ENCODE measurements at places on chromosomes 3 and 15.
A peak's percentile ranks its signal among the peaks of the same experiment; 100 is the strongest.

- no peak for DNase-seq
Observed at GRCh38 chr3:186854146-186854545, 11.6 kb downstream of the ADIPOQ start.

DNA sequence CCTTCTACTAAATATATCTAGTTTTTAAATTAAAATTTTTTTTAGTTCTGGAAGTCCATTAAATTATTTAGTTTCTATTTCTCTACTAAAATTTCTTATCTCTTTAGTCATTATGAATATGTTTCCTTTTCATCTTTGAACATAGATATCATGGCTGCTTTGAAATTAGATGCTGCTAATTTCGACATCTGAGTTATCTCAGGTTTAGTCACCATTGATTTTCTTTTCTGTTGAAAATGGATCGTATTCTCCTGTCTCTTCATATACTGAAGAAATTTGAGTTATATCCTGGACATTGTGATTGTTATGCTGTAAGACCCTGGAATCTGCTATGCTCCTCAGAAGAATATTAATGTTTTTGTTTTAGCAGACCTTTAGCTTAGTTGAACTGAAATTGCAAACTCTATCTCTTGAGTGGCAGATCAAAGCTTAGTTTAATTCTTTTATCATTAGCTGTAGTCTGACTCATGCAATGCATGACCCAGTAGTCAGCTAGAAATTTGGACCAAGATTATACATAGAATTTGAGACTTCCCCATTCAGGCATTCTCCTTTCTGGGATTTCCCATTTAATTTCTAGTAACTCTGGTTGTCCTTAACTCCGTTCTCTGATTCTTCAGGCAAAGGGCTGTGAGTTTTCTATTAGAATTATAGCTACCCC lies 439.8 kb upstream of the IL12A start:
- DNase-seq: no peak

GRCh38 chr15:70852501-70853317 lies 1.2 kb downstream of the LARP6 start:
- no peak for DNase-seq

GRCh38 chr15:74385733-74386132 lies 18.3 kb upstream of the CYP11A1 start:
- no peak for DNase-seq

DNA sequence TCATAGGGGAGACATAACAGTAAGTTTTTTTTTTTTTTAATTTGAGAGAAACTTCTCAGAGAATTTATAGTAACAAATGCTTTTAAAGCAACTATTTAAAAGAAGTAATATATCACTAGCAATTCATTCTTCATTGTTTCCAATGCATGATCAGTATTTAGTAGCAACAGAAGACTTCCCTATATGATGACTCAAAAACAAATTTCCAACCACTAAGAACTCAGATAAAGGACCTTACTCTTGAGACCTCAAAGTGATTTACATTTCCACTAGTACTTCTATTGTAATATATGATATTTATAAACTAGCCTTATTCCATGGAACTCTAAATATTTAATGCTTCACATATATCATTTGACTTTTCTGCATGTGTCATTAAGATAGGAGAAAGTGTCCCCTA lies 356.3 kb downstream of the ZBTB20 start:
- DNase-seq: no peak

DNA sequence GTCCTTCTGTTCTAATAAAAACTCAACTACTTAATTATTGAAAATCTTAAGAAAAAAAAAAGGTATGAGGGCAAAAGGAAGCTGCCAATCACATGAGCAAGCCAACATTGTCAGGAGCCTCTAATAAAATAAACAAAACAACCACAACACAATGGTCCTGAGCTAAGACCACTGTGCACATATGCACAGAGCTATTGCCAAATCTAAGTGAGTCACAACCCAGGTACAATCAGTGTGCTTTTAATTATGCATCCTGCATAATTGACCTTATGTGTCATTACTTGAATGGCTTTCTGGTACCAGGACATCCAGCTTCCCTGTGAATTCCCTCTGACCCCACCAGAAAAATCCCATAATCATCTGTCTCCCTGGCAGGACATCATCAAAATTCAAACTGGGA lies 639.8 kb downstream of the MAGI1 start:
- no peak for DNase-seq

- no peak for DNase-seq
Observed at GRCh38 chr3:186413615-186414415, 51.8 kb upstream of the DGKG start.

DNA sequence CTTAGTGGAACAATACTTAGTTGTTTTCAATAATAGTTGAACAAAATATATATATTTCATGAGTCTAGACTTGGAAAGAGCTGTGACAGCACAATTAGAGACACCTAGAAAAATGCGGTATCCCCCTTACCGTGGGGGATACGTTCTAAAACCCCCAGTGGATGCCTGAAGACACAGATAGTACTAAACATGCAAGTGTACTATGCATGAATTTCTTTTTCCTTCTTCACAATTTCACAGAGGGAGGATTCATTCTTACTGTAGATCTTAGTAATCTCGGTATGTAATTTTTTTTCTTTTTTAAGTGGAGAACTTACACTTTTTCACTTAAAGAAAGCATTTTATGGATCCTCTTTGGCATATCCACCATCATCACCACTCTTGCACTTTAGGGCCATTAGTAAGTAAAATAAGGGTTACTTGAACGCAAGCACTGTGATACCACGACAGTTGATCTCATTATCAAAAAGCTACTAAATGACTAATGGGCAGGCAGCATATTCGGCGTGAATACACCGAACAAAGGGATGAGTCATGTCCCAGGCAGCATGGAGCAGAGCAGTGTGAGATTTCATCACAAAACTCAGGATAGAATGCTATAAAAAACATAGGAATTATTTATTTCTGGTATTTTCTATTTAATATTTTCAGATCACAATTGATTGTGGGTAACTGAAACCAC lies 72.3 kb upstream of the ZNF280D start:
- DNase-seq: no peak

- DNase-seq: no peak
Observed at GRCh38 chr3:143031327-143031726, 30.0 kb downstream of the U2SURP start.

DNA sequence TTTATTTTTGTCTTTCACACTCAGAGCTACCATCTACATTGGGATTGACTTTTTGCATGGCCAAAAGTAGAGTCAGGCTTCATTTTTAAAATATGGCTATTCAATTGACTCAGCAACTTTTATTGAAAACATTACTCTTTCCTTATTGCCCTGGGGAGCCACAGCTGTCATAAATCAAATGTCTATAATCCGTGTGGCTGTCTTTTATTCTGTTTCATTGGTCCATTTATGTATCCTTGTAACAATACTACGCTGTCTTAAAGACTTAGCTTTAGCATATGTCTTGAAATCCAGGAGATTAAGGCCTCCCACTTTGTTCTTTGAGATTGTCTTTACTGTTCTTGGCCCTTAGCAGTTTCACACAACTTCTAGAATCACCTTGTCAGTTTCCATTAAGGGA lies 55.2 kb downstream of the CEMIP start:
- no peak for DNase-seq

- no peak for DNase-seq
Observed at GRCh38 chr15:60374209-60374608, 23.6 kb downstream of the ANXA2 start.

GRCh38 chr3:125143982-125144652 lies 68.4 kb downstream of the SLC12A8 start:
- DNase-seq: no peak

- DNase-seq: no peak
Observed at GRCh38 chr3:59990915-59991314, 941.1 kb upstream of the CFAP20DC start.

DNA sequence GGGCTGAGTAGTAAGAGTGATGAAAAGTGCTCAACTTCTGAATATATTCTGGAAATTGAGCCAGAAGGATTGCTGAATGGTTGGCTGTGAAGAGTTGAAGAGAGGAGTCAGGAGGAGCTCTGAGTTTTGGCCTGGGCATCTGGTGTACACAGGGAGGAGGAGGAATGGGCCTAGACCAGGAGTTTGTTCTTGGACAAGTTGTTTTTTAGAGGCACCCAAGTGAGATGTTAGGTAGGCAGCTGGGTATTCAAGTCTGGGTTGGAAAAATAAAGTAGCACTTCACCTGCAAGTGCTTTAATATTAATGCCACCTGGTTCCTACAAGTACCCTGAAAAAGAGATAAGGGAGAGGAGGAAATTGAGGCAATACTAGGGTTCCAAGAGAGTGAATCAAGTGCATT lies 14.7 kb downstream of the BSN start:
- no peak for DNase-seq

GRCh38 chr15:25464784-25465183 lies 26.0 kb upstream of the UBE3A start:
- no peak for DNase-seq

DNA sequence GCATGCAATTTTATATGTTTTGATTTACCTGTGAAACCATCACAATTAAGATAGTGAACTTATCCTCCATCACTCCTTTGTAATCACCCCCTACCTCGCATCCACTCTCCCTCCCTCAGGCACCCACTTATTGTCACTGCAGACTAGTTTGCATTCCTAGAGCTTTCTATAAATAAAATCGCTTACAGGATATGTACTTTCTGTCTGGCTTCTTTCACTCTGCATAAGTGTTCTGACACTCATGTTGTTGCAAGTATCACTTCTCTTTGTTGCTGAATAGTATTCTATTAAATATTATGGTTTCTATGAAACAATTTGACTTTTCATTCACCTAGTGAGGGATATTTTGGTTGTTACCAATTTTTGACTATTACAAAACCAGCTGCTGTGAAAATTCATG lies 139.3 kb downstream of the RSRC1 start:
- DNase-seq: no peak

- no peak for DNase-seq
Observed at GRCh38 chr3:184145751-184146270, 9.4 kb upstream of the DVL3 start.

DNA sequence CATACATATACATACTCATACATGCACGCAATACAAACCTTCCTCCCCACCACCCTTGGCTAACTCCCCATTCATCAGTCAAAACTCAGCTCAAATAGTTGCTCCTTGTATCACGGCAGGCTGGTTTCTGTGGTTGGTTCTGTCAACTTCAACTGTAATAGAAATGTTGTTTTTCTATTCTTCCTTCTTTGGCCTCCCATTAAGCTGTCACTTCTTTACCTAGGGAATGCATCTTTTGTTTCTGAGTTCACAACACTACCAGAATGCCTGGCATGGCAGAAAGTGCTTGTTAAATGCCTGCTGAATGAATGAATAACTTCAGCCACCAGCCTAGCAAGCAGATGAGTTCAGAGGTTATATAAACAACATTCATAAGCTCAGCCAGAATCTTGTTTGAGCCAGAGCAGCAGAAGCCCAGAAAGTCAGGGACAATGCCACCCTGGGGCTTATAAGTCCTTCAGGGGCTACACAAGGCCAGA lies 63.1 kb downstream of the B3GALNT1 start:
- DNase-seq: no peak

GRCh38 chr3:64216274-64217147 lies 8.8 kb downstream of the PRICKLE2 start:
- DNase-seq: no peak

- DNase-seq: no peak
Observed at GRCh38 chr15:63225381-63225780, 36.0 kb downstream of the RAB8B start.

DNA sequence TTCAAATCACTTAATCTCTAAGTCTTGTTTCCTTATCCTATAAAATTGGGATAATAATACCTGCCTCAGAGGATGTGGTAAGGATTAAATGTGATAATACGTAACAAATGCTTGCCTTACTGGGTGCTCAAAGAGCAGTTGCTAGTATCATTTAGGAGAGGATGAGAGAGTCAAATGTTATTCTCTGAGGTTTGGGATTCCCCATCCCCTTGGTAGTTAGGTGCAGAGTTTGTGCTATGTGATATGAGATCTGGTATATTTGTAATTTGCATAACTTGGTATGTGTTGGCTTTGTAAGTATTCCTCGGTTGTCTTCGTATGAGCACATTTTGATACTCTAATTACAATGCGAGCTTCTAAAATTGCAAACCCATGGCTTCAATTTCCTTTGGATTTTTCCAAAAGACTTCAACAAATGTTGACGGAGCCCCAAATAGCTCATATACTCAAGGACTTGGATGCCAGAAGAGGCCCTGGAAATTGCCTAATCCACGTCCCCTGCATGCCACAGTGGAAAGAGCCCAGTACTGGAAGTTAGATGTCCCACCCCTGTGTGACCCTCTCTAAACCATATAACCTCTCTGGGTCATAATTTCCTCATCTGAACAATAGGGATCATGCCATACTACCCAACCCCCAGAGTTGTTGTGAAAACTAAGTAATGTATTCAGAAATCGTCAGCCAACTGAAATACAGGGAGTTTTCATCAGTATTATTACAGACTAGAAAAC lies 85.0 kb downstream of the FBN1 start:
- no peak for DNase-seq

GRCh38 chr3:188421151-188421821 lies 267.3 kb downstream of the LPP start:
- DNase-seq: no peak

GRCh38 chr3:99970198-99970597 lies 144.1 kb downstream of the FILIP1L start:
- no peak for DNase-seq

- DNase-seq: no peak
Observed at GRCh38 chr3:29099296-29099695, 181.6 kb upstream of the RBMS3 start.

DNA sequence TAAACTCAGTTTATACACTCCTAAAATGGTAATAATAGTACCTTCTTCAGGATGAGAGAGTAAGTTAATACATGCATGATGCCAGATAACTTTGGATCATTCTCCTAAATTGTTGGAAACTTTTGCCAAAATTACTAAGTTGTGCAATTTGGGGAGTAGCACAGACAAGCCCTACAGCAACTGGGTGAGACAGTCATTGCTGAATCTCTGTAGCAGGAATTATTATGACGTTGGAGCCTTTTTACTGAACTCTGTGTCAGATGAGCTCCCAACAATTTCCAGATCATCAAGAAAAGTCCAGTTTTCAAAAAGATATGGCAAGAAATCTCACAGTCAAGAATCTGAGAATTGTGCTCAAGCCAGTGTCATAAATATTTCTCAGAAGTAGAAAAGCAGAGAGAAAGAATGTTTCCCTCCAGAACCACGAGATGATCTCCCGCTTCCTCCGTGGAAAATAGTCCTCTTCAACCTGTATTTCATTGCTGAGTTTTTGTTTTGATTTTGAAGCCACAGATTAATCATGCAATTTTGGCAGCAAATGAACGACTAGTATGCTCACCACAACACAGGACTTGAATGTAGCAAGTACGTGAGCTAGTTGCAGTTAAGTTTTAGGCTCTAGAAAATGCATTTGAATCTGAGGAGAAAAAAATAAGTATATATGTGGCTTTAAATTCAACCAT lies 485.4 kb downstream of the CNTN6 start:
- no peak for DNase-seq

GRCh38 chr3:13461169-13462124 lies 18.7 kb upstream of the HDAC11 start:
- peak; percentile 39 for DNase-seq

Measured in activated CD4-positive, CD25-positive, alpha-beta regulatory T cell treated with anti-CD3 and anti-CD28 coated beads, Interleukin-2, amount 50 U/mL, for 16 hours (primary cell).